ENCODE measurements at places on chromosomes 7 and 10.

DNA sequence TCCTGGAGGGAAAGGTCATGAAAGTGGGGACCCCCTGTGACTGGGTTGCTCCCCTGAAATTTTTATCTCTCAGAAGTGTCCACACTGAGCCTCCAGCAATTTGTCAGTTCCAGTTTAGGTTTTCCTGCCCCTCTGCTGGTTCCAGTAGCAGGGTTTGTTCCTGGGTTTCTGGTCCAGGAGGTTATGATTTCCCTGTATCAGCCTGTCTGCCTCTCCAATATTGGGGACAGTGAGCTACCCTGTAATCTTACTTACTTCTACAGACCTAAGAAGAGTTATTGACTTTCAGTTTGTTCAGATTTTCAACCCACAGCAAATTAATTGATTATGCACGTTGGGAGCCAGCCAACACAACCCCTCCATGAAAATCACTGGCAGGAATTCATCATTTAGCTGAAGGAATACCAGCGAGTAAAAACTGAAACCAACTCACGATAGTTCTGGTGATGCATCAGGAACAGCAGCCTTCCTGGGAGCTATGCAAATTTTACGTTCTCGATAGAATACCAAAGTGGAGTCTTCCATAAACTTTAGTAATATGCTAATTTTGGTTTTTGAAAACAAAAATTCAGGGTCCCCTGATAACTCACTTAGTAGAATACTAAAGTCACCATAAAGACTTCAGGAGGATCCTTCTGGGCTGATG, 31.3 kb upstream of the IL15RA start:
- DNase-seq, result no peak

GRCh38 chr10:97943294-97943693, 87.1 kb downstream of the CRTAC1 start:
- DNase-seq, result no peak

DNA sequence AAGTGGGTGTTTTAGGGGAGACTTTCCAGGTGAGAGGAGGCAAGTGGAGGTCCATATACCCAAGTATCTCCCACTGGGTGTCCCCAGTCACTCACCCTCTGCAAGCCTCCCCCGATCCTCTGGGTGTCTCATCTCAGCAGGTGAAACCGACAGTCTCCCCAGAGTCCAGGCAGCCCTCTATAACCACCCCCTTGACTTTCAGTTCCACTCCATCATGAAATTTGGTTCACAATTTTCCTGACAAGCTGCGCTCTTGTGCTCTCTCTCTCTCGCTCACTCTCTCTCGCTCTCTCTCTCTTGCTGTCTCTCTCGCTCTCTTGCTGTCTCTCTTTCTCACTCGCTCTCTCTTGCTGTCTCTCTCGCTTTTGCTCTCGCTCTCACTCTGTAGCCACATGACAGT, 8.1 kb upstream of the RABGEF1 start:
- no peak for DNase-seq

DNA sequence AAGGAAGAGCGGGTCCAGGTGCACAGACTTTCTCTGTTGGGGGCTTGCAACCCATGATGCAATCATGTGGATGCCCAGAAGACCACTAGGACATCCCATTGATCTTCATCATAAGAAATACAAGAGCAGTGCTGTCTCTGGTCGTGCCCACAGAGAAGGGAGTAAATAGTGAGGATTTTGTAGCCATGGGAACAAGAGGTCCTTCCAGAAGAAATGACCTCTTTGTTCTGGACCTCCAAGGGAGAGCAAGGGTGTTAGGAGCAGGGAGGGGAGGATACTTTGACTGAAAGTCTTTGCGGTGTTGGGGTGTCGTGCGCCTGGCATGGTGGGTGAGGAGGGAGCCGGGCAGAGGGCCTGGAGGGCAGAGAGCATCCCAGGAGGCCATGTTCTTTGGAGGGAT, 55.0 kb upstream of the EN2 start:
- DNase-seq, result no peak

GRCh38 chr10:48520184-48520506, 84.7 kb downstream of the ARHGAP22 start:
- DNase-seq, result no peak

DNA sequence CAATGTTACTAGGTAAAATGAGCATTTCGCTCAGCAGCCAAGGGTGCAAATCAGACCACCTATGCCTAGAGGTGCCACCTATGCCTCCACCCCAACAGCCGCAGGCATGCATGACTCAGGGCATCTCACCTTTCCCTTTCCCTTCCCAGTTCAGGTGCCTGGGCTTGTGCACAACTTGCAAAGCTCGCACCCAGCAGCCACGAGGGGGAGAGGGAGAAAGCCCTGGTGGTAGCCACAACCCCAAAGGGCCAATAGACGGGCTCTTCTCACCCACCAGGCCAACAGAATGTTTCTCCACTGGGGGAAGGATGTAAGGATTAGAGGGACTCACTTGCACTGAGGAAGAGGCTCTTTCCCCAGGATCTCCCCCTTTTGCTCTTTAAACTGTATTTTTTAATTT, 462.3 kb upstream of the PCDH15 start:
- DNase-seq, result no peak

- DNase-seq, result no peak
These were observed 675.2 kb downstream of the PHTF2 start for GRCh38 chr7:78473571-78474301.

DNA sequence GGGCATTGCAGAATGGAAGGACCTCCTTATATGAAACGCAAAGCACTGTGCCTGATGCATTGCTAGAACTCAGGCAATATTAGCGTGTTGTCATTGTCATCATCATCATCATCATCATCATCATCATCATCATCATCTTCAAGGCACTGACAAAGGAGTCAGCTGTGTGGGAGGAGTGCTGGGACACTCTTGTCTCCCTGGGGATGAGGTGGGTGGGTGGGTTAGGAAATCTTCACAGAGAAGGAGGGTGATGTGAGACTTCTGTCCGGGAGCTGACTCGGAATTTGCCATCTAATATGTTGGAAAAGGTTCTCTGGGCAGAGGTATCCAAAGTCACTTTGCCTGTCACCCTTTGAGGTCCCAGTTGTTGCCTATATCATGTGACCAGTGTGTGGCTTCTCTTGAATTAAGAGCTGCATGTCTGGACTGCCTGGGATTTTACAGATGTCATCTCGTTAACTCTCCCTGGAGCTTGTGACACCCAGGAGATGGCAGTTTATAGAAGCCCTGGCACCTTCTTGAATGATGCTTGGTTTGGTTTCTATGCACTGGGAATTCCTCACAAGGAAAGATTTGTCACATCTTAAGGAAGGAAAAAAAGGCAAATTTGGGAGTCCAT, 7.1 kb downstream of the HTRA1 start:
- DNase-seq, result no peak

- DNase-seq, result no peak
These were observed 91.3 kb upstream of the TMEM229A start for GRCh38 chr7:124124201-124124600.

GRCh38 chr7:103538964-103539709, 93.1 kb upstream of the SLC26A5 start:
- DNase-seq, result no peak

DNA sequence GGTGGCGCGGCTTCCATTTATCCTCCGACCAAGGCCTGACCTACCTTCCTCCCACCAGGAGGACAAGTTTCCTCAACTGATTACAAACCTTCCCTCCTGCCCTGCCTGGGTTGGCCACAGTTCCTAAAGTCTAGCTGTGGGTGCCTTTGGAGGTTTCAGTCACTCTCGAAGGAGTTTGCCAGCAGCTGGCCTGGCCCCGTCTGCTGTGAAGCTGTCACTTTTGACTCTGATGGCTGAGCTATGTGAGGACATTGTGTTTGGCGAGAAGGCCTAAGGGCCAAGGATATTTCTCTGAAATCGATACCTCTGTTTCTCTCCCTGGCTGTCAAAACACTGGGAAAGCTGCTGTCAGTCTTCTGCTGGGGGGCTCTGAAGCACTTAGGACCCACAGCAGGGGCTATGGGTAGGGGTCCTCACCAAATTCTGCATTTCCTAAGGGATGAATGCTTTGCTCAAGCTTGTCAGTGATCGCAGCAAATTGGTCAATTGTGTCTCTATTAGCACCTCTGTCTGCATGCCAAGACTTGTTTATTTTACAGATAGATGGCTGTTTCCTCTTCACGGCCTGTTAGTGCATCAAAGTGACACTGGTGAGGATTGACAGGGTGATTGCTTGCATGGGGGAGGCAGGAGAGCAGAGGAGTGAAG, 31.9 kb upstream of the SAMD8 start:
- DNase-seq, result no peak

DNA sequence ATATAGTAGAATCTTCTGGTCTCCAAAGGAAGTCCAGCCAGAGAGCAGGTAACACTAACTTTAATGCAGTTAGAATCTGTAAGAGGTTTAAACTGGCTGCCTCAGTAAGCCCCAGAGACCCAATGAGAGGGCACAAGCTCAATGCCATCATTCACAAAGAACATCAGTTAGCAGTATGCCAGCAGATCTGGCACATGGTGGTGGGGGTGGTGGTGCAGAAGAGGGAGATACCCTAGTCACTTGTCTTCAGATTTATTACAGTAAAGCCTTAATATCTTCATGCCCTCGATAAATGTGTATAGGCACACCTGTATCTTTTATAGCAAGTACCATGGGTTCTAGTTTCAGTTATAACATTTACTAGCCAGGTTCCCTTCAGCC, 86.2 kb downstream of the SORBS1 start:
- no peak for DNase-seq

DNA sequence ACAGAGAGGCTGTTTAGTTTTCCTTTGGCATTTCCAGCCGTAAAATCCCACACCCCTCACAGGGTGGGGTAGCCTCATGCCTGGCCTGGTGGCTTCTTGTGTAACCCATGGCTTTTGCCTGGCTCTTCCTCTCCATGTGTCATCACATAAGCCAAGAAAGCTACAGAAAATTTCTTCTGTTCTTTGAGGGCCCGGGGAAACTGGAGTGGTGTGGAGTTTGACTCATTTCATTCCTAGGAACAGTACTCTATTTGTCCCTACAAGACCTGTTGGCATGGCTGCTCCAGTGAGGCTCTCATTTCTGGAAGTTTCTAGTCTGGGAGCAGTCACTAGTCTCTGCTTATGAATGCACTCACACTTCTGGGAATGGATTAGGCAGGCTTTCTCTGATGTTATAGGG, 523.9 kb downstream of the SUGCT start:
- DNase-seq, result no peak

DNA sequence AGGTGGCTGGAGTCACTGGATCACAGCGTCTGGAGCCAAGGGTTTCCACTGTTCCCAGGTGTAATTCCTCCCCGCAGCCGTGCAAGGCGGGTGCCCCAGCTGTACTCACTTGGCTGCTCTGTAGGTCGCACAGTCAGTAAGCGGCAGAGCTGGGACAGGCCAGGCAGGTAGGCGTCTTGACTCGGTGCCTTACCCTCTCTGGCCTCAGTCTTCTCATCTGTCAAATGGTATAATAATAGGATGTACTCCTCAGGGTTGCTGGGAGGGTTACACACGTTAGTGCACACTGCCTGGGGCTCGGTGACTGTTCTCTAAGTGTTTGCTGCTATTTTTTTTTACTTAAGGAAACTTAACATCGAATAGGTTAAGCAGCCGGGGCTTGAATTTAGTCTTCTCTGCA, 27.0 kb downstream of the MYL10 start:
- DNase-seq, result no peak

DNA sequence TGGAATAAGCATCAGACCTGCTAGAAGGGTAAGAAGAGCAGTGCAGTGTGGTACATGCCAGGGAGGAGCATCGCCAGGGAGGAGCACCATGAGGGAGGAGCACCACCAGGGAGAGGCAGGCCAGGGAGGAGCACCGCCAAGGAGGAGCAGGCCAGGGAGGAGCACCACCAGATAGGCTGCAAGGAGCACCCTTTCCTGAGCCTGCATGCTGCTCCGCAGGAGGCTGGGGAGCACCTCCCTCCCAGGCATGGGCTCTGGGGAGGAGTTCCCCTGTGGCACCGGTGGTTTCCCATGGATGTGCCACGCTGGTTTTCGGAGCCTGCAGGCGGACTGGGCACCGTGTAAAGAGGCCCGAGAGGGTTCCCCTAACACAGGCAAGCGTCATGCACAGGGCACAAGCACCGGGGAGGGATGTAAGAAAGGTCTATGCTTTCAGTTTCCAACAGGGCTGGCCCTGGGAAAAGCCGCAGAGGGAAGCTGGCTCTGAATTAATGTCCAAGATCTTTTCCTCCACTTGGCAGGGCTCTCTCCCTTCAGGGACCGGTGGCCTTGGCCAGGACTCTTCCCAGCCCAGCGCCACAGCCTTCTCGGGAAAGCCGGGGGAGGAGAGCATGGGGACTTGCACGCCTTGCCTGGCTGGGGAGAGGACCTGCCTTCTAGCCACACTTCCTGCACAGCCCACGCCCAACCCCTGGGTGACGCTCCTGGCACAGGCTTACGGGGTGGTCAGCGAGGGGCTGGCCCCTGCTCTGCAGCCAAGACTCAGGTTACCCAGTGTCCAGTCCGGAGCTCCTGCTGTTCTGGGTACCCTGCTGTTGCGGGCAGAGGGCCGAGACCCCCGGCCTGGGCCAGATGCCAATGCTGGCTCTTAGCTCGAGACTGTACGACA, 11.5 kb upstream of the GPER1 start:
- DNase-seq, result no peak

Data from NCI-H187 treated with DMSO at 0.1 percent for 48 hours (cell line).